ENCODE measurements at places on chromosomes 2 and 18.

GRCh38 chr2:74332550-74333174, 10.6 kb downstream of the SLC4A5 start:
- DNase-seq = no peak

- DNase-seq = no peak
These were observed 30.2 kb upstream of the ITPRID2 start for GRCh38 chr2:181861379-181861778.

GRCh38 chr2:64525317-64525613, 1.1 kb downstream of the AFTPH start:
- DNase-seq = peak; percentile 63

- DNase-seq = no peak
These were observed 266.7 kb downstream of the MEIS1 start for GRCh38 chr2:66701656-66702055.

DNA sequence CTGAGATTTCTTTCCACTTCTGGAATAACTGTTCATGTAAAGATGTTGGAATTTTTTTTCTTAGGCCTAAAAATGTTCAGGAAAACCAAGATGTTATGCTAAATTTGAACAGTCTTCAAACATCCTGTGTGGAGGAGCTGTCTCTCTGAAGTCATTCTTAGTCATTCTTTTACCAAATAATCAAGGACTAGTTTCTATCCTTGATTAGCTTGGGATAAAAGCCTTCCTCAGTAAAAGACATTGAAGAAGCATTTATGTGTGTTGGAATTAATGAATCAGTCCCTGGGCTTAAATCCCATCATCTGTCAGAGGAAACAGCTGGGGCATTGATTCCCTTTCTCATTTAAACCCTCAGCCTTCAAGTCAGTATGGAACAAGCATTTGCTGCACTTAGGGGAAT, 300.1 kb upstream of the NXPH2 start:
- DNase-seq = no peak

DNA sequence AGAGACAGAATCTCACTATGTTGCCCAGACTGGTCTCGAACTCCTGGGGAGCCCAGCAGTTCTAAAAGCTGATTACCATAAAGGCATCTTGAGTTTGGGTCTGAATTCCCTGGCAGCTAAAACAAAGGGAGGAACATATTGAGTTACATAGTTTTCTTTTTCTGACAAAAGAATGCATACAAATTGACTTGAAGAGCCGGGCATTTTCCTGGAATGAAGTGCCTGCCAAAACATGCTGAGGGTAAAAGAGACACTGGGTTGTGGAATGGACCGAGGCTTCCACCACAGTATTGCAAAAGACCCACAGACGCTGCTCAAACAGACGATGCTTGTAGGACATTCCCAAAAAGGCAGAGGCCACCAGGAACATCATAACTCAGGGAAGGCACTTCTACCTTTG, 35.1 kb upstream of the ROCK2 start:
- DNase-seq = no peak

DNA sequence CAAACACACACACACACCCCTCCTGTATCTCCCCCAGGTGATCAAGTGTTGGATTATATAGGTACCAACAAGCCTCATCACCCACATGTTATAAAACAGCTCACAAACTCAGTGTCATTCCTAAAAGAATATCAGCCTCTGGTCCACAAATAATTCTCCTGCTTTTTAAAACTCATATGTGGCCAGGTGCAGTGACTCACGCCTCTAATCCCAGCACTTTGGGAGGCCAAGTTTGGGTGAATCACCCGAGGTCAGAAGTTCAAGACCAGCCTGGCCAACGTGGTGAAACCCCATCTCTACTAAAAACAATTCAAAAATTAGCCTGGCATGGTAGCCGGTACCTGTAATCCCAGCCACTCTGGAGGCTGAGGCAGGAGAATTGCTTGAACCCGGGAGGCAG, 87.8 kb downstream of the LRATD1 start:
- no peak for DNase-seq

- DNase-seq = no peak
These were observed 90.4 kb upstream of the FAM110C start for GRCh38 chr2:136666-137065.

GRCh38 chr2:143742581-143742980, 613.4 kb downstream of the ARHGAP15 start:
- no peak for DNase-seq

- no peak for DNase-seq
These were observed 22.1 kb downstream of the KIF1A start for GRCh38 chr2:240797914-240798313.

GRCh38 chr2:235849489-235849888, 318.7 kb downstream of the GBX2 start:
- no peak for DNase-seq

DNA sequence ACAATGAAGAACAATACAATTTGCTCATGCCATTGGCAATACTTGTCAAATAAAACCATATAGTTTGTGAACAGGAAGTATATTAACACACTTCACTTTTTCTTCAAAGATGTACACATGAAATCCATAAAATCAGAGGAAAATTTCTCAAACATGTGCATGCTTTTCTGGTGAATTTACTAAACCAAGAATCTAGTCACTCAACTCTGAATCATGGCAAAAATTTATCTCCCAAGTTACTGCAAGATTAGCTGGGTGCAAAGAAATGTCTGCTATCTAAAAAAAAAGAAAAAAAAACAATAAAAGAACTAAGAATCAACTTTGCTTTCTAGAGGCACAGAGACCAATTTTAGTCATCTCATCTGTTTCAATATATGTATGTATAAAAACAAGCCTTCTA, 419.2 kb downstream of the NR4A2 start:
- no peak for DNase-seq
